Neural crest cell (in vitro differentiated cells): ENCODE measurements at places on chromosomes 5 and 9.

GRCh38 chr5:177984584-177985206, 11.3 kb downstream of the PROP1 start:
- DNase-seq = no peak

DNA sequence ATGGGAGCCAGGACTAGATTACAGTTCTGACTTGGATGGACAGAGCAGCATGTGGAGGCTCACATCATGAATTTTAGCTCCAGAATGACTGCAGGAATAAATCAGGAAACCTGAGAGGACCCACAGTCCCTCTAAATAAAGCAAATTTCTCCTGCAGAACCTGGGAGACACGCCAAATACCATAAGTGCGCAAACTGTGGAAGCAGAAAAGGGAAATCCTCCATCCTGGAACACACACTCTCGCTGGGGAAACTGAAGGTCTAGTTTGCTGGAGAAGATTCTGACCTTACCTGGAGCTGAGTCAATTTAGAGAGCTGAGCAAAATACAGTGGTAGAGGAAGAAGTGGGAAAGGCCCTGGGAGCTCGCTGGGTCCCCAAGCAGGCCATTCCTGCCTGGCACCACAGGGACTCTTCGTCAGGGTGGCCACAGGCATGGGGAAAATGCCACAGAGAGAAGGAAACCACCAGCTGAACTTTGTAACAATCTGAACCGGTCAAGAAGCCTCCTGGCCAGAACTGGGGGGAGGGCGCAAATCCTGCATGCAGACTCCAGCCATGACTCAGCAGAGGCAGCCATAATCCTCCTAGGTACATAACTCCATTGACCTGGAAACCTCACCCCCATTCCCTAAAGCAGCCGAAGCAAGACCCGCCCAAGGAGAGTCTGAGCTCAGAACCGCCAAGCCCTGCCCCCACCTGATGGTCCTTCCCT, 390.9 kb downstream of the LRRC70 start:
- no peak for DNase-seq

- DNase-seq = no peak
Measured at GRCh38 chr5:32319392-32319791, 6.7 kb upstream of the MTMR12 start.

- DNase-seq = no peak
Measured at GRCh38 chr9:87307848-87308247, 189.8 kb upstream of the DAPK1 start.

- DNase-seq = no peak
Measured at GRCh38 chr9:124968238-124968637, 27.4 kb upstream of the GOLGA1 start.

DNA sequence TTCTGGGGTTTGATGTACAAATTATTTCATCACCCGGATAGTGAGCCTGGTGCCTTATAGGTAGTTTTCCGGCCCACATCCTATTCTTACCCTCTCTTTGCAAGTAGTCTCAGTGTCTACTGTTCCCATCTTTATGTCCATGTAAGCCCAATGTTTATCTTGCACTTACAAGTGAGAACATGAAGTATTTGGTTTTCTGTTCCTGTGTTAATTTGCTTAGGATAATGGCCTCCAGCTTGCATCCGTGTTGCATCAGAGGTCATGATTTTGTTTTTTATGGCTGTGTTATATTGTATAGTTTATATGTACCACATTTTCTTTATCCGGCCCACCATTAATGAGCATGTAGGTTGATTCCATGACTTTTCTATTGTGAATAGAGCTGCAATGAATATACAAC, 136.5 kb downstream of the PRR16 start:
- DNase-seq = no peak

DNA sequence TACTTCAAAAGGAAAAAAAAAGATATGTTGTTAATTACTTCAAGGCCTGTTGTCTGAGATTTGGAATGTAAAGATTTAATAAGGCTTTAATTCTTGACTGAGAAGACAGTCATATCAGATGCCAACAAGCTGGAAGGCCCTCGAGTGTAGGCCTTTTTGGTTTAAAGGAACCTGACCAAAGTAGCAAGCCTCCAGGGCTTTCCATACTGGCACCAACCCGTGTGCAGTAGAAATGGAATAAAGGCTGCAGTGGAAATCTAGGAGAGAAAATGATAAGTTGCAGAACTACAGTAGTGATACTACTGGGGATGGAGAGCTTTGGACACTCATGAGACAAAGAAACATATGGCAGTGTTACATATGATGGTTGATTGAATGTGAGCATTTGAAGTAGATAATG, 358.0 kb downstream of the TAF11L14 start:
- no peak for DNase-seq

DNA sequence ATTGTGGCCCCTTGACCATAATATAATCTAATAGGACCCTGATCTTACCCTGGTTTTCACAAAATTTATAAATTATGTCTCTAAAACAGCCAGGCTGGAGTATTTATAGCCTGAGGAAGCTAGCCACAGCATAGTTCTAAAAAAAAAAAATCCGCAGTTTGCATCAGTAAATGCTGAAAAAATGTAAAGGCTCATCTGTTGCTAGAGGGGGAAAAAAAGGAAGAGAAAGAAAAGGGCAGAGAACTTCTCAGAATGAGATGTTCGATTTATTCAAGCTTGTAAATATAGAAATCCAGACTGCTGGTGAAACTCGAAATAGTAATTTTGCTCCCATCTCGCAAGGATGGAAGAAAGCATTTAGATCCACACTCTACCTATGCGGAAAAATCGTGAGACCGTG, 467.5 kb downstream of the NTRK2 start:
- no peak for DNase-seq

GRCh38 chr5:35987776-35988175, 3.4 kb downstream of the UGT3A1 start:
- DNase-seq = no peak

DNA sequence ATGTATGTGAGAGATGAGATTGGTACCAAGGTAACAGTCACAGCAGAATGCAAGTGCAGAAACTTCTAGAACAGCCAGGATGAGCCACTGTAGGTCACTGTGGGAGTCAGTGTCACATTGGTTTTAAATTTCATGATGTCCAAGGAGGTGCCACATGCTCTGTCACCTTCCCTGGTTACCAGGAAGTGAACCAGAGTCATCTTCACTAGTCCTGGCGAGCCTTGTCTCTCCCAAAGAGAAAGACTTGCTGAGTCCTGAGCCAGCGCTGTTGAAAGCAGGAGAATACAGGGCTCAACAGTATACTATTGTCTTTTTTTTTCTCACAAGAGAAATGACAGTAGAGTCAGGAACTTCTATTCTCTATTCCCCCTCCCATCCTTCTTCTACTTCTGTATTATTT, 615.5 kb downstream of the RAB3C start:
- DNase-seq = no peak

GRCh38 chr9:94929369-94929756, 202.9 kb downstream of the AOPEP start:
- DNase-seq = no peak

- DNase-seq = no peak
Measured at GRCh38 chr9:77848404-77848803, 183.2 kb downstream of the GNAQ start.

DNA sequence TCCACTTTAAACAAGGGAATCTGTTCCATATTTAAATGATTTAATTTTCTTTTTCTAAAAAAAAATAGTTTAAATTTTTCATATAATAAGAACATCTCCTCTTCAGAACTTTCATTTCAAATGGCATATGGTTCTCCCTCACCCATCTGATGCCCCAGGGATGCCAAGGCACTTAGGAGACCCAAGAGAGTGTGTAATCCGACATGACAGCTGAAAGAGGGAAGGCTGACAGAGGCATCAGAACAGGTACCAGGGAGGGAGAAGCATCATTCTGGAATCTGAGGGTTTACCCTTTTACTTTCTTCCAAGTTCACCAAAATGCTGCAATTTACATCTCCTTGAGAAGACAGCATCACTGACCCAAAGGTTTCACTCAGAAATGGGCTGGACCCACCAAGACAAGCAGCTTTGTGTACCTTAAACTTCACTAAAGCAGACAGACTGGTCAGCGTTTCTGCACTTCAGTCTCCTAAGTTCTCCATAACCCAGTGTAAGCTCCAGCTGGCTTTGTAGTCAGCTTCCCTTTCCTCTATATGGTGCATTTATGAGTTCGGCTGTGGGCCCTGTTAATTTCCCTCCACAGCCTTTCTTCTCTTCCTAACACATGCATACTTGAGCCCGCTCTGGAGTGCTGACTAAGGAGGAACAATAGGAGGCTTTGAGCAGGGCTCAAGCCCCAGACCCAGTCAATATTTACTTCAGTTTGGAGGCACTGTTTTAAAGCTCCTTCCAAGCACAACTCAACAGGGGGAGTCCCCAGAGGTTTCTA, 17.7 kb downstream of the EFNA5 start:
- peak; percentile 23 for DNase-seq

- no peak for DNase-seq
Measured at GRCh38 chr5:102107865-102108264, 188.2 kb downstream of the SLCO4C1 start.

- no peak for DNase-seq
Measured at GRCh38 chr5:148781766-148782165, 44.6 kb upstream of the ADRB2 start.

DNA sequence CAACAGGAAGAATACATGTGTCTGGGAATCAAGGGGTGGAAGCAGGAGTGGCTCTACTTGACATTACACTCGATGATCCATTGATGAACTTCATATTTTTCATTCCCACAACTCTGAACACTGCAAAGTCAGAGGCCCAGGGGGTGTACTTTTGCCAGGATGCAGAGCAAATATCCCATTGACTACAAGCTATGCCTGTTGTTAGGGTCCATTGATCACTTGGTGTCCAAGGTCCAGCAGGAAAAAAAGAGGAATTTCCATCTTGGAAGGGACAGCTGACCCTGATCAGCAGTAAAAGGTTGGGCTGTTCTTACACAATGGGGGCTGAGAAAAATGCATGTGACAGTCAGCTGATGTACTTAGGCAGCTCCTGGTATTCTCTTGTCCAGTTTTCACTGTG, 118.5 kb upstream of the MAP1B start:
- DNase-seq = no peak

DNA sequence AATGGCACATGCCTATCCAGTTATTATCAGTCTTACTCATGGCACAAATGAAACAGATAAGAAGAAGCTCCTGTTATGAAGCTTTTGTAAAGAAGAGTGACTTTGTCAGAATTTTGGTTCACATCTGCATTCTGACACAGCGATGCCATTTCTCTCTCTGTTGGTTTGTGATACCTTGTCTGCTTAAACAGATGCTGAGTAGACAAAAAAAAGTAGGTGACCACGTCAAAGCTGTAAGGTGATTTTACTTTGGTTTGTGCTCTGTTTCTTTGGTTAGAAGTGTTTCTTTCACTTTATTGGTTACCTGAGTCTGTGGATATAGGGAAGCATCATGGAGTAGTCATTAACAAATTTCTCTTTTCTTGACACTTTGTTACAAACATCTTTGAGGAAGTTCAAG, 422.3 kb upstream of the ADAMTSL1 start:
- DNase-seq = no peak

GRCh38 chr5:95075111-95075510, 209.8 kb downstream of the MCTP1 start:
- no peak for DNase-seq

DNA sequence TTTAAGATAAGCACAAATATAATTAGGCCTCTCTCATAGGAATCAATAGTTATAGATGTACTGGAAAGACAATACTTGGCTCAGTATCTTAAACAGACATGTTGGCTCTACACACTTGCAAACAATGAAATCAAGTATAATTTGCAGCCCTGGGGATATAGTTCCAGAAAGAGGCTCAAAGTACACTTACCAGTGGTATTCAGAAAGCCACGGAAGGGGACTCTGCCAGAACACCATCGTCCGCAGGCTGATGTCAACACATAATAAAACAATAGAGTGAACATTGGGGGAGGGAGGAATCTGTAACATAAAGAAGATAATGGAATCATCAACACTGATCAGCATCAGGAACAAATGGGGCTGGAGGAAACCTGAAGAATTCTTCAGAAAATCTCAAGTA, 31.2 kb upstream of the EBF1 start:
- no peak for DNase-seq

GRCh38 chr9:120137186-120137840, 442.7 kb downstream of the CDK5RAP2 start:
- DNase-seq = no peak

GRCh38 chr9:104279535-104280177, 185.5 kb downstream of the SMC2 start:
- no peak for DNase-seq

- DNase-seq = no peak
Measured at GRCh38 chr9:94867281-94867841, 140.9 kb downstream of the AOPEP start.

DNA sequence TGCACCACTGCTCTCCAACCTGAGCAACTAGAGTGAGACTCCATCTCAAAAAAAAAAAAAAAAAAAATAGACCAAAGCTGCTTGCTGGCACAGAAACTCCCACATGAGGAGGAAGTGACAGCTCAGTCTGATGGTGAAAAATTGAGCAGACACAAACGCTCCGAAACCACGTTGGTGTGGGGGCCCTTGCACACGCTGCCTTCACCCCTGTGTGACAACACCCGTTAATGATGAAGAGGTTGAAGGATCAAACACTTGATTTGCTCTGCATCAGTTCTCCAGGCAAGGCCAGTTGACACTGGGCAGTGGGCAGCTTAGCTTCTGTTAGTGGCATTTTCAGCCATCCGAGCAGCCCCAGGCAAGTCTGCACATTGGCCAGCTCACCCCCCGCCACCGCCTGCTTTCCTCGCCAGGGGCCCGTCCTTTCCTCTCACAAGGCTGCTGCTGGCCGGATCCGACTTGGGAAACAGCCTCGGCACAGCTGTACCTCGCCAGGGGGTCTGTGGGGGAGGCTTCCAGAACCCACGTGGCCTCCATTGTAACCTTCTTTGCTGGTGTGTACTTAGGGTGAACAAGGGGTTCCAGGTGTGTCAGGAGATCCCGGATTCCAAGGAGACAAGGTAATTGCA, 79.8 kb downstream of the COL27A1 start:
- DNase-seq = no peak

DNA sequence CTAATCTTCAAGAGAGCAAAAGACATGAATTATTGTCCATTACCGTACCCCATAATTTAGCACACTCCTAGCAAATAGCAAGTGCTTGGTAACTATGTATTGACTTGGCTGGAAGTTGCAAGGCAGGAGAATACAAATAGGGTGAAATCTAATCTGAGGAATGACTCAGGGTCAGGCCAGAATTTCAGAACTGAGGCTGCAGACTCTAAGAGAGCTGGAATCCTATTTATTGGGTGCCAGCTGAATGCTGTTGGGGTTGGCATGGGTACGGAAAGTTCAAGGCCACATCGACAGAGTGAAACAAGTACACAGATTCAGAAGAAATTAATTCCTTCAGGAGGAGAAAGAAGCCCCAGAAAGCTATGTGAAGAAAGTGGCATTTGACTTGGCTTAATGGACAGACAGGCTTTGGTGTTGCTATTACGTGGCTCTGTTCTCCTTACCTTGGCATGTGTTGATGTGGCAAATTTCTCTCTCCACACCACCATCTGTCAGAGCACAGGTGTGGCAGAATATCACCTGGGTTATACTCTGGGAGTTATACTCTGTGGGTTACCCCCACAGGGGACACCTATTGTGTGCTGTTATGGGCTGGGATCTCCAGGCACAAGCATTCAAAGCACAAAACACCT, 20.9 kb upstream of the ASTN2 start:
- DNase-seq = no peak

DNA sequence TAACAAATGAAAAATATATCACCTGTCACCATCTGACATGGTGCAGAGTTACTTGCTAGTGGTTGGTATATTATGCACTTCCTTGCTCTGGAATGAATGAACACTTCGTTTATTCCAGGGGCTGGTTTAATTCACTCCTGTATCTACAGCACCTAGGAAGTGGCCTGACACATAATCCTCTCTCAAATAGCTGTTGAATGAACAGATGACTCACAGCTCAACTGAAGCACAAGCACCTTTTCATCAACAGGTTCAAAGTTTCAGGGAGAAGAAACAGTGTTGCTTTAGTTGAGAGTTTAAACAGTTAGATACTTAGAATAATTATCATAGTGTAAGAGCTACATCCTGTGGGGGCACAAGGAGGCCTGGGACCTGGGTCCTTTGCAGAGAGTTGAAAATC, 135.0 kb upstream of the DAP start:
- no peak for DNase-seq
